WTC11 (cell line): ENCODE measurements at places on chromosomes 6 and 20.

DNA sequence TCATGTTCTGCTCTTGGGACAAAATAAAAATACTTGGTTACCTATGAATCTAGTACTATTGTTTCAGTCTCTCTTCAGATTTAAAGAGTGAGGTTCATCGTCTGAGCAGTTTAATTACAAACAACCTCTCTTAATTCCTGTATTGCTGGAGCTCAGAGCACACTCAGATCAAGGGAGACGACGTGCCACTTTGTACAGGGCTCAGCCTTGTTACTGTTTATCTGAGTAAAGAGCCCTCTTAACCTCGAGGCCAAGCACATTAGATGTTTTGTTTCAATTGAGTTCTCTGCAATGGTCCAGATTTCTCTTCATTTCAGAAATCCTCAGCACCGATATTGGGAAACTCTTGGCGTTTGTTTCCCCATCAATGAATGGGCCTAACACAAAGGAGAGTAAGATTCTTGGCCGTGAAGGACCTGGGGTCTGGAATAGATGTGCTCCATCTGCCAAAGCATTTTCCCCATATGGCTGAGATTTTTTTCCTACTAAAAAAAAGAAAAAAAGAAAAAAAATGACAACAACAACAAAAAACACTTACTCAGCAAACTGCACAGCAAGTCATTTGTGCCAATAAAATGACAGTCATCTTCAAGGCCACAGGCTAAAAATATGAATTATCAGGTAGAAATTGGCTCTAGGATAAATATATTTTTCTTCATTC, 82.6 kb upstream of the CCN6 start:
- no peak for DNase-seq

DNA sequence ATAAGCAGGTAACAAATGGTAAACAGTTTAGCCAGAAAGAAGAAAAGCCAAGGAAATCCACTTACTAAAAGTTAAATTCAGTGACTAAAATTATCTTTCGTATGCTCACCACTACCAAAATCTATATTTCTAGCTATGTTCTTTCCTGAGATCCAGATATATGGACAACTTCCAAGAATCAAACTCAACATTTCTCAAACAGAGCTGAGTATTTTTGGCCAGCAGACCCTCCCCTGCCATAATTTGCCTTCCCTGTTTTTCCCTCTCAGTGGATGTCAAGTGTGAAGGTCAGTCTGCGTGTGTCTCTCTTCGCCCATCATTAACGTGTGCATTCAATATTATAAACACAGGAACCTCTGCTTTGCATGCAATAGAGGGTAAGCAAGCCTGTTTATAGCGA, 42.0 kb downstream of the PRKN start:
- DNase-seq: no peak

- no peak for DNase-seq
Measured at GRCh38 chr20:6700563-6701329, 66.7 kb upstream of the BMP2 start.

GRCh38 chr20:47818996-47819609, 33.8 kb upstream of the SULF2 start:
- no peak for DNase-seq
